T1000 (cell line): ENCODE measurements at places on chromosomes 11 and 22.

- no peak for DNase-seq
Measured at GRCh38 chr11:73325036-73325981, 17.2 kb downstream of the ARHGEF17 start.

- DNase-seq: no peak
Measured at GRCh38 chr22:25824828-25825423, 82.9 kb downstream of the MYO18B start.

DNA sequence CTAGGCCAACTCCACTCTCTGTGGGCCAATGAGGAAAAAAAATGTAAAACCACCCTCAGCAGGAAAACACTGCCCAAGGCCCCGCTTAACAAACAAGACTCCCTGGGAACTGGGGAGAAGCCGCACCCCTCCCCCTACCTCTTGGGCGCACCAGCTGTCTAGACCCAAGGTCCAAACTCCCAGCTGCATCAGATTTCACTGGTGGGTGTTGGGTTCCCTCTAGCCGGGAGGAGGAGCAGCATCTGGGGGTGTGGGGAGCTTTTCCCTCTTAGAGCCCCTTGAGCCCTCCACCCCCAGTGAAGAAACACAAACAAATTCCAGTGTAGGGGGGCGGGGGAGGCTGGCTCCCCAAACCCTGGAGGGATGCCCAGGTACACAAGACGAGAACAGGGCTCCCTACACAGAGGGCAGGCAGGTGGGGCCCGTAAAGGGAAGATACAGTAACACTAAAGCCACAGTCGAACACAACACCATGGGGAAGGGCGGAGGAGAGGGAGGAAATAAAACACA lies 64.9 kb downstream of the NECTIN1 start:
- no peak for DNase-seq

DNA sequence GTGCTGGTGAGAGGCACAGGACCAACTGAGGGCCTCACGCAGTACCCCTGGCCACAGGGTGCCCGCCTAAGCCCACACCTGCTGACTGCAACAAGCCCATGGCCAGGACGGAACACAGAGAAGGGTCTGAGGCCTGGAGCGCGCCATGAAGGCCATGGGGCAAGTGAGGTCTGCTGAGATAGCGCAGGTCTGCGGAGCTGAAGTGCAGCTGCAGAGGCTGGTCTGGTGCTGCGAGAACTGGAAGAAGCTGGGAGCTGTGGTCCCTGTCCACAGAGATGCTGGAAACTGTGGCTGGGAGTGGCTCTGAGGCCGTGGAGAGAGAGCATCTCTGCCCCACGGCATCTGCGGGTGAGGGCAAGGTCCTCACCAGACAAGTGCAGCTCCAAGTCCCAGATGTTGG lies 8.3 kb downstream of the GALR3 start:
- DNase-seq: no peak

DNA sequence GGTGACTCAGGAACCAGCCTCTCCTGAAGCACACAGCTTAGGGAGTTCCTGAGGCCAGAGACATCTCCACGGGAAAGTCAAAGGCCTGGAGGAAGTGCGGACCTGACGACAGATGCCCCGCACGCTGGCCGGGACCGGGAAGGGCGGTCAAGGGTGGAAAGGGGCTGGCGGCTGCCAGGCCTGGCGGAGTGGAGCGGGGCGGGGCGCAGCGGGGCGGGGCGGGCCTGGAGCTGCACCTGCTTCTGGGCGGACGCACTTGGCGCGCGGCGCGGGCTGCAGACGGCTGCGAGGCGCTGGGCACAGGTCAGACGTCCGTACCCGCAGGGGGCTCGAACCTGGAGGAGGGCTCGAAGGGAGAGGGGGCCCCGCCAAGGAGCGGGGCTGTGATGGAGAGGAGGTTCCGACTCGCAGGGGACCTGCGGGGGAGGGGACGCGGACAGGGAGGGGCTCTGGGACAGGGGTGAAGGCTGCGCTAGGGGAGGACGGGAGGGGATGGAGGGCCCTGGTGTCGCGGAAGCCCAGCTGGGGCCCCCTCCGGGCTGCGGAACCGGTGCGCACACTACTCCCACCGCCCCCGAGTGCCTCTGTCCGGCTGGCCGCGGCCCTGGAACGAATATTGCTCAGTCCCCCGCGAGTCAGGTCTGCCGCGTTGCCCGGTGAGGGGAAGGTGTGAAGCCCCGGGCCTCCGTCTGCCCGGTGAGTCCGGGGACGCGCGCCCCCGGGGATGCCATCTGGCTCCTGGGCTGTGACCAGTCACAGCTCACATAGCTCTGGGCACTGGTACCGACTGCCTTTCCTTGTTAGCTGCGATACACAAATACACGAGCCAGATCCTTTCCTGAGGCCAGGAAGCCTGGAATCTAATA lies at the start of gene TMEM45B:
Gene TMEM45B (plus strand): TSS at position 253 of the 866 bp plus-strand sequence. CDS start 36,635 bp downstream, outside the sequence.
- no peak for DNase-seq

DNA sequence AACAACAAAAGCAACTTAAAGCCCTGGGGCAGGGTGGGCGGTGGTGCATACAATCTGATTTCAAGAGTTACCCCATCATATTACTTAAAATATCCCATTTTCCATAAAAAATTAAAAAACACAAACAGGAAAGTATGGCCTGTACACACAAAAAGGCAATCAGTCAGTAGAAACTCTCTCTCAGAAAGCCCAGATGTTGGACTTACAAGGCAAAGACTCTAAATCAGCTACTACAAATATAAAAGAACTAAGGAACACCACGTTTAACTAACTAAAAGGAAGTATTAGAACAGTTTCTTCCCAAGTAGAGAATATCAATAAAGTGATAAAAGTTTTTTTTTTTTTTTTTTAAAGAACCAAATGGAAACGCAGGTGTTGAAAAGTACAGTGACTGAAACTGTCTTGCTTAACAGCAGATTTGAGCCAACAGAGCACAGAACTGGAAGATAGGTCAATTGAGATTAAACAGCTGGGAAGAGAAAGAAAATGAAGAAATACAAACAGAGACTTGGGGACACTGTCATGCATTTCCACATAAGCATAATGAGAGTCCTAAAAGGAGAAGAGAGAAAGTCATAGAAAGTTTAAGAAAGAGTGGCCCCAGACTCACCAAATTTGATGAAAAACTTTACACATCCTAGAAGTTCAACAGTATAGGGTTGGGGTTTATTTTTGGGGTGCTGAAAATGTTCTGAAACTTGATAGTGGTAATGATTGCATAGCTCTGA lies 8.6 kb downstream of the SC5D start:
- DNase-seq: no peak

DNA sequence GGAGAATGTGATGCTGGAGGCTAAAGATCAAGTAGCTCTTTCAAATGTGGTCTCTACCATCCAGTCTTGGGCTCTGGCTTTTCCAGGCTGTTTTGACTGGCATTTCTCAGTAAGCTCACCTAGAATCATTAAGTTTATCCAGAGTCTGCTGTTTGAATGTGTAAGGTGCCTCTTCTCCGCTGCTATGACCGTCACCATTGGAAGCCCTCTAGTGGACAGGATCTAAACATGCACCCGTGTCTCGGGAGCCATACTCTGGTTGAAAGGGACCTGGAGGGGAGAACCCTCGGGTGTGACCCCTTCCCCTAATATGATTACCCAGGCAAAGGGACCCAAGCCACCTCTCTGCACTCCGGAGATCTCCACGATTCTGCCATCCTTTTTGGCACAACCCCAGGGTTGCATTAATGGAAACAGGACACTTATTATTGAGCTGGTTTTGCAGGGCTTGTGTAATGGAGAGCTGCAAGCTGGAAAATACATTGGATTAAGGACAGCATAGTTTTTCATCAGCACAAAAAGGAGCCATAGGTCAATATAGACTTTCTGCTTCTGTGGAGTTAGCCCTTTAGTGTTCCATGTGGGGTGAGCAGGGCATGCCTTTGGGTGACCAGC lies 191.0 kb upstream of the LARGE1 start:
- no peak for DNase-seq

GRCh38 chr11:74310857-74311256 lies 583 bp downstream of the P4HA3 start:
- no peak for DNase-seq

DNA sequence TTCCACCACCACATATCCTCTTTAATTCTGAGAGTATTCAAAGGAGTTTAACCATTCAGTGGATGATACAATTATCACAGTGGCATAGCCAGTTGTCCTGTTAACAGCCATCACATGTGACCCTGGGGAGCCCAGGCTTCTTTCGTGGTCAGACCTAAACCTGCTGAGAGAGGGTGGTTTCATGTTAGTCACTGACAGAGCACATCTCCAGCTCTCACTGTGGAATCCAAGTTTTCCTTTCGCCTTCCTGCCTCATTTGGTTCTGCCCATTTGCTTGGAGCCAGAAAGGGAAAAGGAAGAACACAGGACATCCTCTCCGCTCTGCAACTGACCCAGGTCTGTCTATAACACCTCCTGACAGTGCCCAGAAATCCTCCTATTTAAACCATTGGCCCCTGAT lies 60.4 kb downstream of the MCHR1 start:
- DNase-seq: no peak

DNA sequence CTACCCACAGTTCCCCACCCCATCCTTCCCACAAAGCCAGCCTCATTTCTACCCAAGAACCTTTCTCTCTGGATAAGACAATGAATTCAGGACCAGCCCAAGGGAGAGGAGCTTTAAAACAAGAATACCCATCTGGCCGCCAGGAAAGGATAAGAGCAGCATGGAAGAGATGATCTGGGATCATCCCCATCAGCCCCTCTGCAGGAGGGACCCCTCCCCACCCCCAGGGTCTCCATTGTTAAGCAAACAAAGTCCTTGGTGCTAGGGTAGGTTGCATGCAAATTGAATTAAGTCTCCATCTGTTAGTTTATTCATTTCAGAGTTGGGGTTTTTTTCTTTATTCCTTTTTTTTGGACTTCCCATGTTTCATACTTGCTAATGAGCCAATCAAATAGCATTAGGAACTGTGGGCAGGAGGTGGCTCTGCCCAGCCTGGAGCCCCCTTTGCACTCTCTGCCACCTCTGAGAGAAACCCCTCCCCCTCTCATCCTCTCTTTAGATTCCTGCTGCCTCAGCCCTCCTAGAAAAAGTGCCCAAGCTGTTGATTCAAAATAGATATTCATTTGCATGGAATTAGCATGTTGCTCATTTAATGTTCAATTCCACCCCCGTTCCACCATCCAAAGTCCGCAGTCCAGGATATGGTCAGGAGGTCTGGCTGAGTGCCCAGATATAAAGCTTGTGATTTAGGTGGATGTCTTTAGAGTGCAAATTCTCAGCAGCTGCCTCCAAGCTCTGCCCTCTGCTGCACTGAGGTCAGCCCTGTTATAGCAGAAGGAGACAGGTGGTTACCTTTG lies 138.5 kb upstream of the NCAM1 start:
- DNase-seq: no peak

DNA sequence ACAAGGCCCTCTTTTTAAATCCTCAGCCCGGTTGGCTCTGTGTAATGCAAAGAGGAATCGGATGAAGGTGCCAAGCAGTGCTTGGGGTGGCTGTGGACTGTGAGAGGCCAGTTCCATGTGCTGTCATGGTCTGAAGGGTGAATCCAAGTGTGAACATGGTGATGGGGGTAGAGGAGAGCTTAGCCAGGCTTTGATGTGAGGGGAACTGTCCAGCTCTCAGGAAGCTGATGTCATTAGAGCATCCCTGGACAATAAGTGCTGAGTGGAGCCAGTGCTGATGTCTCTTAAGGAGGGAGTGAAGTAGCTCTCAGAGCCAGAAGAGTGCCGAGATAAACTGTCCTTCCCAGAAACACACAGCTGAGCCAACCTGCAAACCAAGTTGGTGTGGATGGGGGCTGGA lies 53.6 kb downstream of the NAV2 start:
- no peak for DNase-seq

DNA sequence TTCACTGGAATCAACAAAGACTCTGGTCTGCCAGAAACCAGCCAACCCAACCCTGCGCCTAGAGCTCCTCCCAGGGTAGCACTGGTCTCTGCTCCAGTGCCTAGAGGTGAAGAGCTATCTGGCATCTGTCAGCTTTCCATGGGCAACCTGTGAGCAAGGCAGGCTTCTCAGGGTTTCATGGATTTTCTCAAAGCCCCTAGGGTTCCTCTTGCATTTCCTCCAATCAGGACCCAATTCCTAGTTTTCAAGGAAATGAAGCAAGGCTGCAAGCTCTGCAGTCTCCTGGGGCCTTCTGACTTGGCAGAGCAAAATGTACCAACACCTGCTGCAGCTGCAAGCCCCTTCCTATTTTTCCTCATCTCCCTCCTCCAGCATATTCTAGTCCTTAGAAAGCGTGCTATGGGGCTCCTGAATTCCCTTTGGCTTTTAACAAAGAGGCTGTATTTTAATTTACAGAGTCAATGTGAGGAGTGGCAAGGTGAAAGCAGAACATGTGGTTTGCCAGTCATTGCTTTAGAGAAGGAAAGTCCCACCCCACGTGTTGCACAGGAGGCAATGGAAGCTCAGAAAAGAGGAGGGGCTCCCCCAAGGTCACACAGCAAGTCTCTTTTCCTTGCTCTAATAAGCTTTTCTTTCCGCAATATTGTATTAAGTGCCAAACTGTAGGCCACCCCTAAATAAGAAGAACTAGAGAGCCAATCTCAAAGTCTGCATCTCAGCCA lies 33.0 kb upstream of the RIC3 start:
- no peak for DNase-seq

DNA sequence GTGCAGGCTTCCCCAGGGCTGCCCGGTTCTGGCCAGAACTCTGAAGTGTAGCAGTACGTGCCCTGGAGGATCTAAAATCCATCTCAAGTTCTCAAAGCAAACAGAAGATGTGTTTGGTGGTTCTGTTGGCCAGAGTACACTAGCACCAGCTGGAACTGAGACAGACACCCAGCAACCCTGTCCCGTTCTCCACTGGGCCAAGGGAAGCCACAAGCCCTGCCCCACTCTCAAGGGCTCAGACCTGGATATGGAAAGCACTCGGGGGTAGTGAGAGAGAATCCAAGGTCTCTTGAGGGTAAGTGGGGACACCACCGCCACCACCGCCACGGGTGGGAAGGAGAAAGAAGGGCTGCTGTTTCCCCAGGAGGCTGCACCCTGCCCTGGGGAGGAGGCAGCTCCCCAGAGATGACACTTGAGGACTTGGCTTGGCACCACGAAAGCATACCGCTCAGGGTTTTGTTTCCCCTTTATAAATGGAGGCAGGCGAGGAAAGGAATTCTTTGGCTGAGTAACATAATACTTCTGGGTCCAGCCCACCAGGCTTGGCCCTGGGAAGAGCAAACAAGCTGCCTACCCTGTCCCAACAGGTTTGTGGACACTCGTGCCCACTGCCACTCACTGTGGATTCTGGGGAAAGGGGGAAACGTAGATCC lies 56.1 kb upstream of the POU2AF1 start:
- no peak for DNase-seq
